ENCODE measurements at places on chromosomes 1 and 21.

DNA sequence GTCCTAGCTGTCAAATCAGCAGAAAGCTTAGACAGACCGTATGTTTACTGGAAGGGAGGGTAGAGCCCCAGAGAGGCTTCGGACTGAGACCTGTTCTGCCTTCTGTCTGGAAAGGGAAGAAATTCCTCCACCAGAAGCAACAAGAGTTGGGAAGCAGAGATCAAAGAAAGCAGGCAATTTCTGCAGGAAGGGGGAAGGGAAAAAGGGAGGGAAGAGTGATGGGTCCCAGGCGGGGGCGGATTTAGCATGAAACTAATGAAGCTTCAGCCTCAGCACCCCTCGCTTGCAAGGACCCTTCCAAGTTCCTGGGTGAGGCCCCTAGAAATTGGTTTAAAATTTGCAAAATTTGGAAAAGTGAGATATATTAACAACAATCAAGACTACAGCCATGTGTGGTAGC, 26.6 kb upstream of the FAM20B start:
- DNase-seq = no peak

- no peak for DNase-seq
Observed at GRCh38 chr1:75482951-75483350, 128.0 kb downstream of the SLC44A5 start.

DNA sequence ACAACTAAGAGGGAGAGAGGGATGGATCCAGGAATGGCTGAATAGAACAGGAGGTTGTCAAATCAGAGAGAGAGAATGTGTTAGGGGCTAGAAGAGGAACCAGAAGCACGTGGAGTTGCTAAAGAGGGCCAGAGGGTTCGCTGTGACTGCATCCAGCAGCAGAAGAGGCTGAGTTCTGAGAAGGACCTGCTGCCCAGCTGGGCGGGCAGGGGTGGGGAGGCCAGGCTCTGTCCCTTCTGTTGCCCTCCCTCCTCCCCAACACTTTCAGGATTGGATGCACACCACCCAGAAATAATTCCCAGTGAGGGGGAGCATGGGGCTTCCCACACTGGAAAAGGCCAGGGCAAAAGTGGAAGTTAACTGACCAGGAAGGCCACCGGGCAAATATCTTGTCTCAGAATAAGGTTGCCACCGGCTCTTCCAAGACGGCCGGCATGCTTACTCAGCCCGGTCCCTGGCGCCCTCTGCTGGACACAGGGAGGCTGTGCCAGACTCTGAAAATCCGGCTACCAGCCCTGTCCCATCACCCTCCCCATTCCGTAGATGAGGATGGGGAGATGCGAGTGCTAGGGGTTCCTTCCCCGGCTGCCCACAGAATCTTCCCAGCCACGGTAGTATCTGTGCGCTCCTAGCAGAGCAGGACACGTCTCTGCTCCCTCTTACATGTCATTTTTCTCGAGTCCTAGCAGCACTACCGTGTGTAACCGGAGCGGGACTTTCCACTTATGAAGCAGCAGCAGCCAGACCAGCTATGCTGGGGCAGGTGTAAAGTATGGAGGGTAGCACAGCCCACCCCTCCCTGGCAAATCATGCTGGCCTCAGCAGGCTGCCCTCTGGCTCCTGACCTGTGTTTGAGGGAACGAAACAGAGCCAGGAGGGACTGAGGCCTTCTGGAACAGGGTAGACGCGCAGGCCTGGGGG, 46.8 kb upstream of the A3GALT2 start:
- DNase-seq = peak; percentile 81

DNA sequence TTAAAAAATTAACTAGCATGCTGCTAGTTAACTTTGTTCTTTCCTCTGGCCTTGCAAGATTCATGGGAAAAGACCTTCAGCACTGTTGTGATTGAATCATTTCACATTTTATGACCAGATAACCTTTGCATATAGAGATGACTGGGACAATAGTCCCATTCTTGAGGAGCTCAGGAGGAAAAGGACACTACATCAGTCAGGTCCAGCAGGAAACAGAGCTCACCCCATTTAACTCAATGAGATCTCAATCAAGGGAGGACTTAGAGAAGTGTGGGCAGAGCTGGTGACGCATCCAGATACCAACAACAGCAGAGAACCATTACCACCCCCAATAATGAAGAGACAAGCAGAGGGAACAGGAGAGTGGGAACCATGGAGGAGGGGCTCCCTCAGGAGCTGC, 109.4 kb upstream of the GUCA2B start:
- DNase-seq = no peak

DNA sequence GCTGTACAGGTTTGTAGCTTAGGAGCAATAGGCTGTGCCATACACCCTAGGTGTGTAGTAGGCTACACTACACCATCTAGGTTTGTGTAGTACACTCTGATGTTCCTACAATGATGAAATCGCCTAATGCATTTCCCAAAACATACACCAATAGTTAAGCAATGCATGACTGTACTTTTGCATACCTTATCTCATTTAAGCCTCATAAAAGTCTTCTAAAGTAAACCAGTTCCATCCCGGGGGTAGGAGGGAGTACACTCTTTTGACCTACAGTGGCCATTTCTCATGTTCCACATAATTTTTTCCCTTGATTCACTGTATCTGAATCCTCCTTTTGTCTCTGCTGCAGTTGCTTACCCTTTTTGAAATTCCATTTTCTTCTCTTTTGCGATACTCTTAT, 12.2 kb downstream of the TRMT13 start:
- no peak for DNase-seq

DNA sequence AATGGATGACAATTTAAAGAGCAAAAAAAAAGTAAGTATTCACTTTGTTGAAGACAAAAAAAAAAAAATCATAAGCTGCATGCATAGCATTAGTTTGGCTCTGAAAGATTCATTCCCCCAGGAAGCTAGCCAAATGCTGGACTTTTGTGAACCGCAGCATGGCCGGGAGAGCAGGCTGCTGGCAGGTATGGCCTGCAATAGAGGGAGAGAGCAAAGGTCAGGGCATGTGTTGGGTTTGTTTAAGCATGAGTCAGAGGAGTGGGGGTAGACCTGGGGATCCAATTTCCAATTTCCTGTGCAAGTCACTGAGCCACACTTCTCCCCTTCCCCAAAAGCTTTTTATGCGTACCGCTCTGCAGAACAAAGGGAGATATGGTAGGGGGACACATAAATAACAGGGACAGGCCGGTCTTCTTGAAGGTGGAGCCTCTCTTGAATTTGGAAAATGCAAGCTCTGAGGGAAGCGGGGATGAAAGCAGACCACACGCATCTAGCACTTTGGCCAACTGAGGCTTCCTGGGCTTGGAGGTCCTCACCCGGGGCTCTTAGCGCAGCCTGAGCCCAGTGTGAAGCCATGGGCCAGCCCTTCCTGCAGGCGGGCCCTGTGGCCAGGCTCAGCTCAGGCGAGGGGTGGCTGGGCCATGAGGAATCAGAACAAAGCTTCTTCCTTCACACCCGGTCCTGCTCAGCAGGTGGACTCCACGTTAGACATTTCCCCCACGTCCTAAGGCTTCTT, 171.1 kb downstream of the TOMM20 start:
- DNase-seq = peak; percentile 93

DNA sequence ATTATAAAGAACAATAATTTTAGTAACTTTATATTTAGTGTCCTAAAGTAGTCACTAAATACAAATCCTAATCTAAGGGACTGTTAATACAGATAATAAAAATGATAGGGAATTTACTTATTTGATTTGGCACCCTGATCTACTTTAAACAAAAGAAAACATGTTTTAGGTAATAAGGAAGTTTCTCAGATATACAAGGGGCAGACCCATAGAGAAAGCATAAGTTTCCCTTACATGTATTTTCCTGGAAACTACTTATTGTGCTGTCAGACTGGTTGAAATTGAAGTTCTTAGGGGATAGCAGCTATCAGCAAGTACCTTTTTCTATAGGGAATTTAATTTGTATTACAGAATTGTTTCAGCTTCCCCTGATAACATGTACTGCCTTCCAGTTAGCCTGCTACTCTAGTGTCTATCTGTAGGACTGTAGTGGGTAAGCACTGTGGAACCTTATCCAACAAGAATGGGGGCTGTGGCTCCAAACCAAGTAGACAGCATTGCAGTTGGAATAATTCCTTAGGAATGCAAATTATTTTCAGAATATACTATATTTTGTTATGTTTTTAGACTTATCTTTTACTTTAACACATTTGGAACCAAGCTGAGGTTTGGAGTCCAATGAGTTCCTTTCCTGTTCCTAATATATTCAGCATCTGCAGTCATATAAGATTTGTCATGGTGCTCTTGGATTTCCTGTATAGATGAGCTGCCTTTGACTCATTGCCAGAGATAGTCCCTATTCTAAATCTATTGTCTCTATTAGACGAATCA, 14.7 kb downstream of the MSH4 start:
- DNase-seq = no peak

DNA sequence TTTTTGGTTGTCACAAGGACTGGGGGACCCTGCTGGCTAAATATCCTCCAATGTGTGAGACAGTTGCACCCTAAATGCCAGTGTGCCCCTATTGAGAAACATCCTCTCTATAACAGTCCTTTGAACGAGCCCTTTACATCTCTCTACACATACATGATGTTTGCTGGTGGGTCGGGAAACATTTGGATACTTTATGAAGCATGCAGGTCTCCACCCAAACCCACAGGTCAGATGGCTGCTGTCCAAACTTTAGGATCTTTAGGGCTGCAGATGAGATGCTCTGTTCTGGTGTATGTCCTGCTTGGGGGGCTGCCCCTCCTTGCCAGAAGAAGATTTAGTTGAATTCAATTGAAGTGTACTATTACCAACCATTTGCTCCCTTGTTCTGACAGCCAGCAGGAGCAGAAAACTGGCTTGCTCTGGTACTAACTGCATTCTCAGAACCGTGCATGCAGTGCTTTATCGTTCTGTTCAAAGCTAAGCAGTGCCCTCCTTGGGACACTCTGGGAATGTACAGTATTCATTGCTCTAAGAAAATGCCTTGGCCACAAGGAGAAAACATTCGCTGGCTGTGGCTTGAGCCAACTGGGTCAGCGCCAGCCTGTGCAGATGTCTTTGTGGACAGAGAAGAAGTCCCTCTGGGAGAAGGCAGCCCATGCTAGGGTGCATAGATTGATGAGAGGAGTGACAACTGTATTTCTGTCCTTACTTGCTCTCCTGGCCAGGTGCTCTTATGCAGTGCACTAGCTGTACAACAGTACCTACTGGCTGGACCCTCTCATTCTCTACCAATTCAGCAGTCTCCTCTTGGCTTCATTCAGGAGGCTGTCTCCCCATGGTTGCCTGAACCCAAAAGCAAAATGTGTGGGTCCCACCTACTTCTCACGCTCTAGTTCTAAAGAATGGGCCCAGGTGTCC, 61.4 kb upstream of the DIRAS3 start:
- DNase-seq = peak; percentile 35

DNA sequence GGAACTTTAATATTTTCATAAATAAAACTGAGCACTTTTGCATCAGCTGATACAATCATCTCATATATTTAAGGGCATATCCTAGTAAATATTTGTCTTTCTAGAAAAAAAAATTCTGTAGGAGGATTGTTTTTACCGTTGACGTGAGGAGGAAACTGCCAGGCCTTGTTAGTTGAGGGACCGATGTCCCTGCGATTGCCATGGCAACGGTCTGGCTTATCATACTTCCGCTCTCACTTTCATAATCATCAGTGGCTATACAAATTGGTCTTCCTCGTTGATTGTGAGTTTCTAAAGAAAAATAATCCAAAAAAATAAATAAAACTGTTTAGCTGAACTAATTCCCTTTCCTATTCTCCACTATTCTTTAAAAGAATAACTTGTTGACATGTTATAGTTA, 69.3 kb upstream of the ANGPTL3 start:
- no peak for DNase-seq

- no peak for DNase-seq
Observed at GRCh38 chr1:207959141-207959825, 48.4 kb upstream of the CD34 start.

DNA sequence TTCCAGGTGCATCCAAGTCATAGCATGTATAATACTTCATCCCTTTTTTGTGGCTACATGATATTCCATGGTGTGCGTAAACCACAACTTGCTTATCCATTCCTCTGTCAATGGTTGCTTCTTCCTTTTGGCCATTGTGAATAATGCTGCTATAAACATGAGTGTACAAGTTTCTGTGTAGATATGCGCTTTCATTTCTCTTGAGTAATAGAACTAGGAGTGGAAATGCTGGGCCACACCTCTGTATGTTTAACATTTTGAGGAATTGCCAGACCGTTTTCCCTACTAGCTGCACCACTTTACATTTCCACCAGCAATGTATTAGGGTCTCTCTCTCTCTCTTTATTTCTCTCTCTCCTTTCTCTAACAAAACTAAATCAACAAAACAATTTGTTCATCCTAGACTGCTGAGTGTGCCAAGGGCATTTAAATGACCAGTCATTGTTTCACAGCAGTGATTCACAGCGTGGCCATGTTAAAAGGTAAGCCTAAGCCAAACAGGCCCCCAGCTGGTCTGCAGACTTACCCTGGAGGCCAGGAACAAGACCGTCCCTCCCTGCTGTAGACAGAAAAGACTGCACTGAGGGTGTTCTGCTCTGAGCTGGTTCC, 53.2 kb upstream of the LYST start:
- peak; percentile 86 for DNase-seq

- DNase-seq = no peak
Observed at GRCh38 chr1:37482004-37482785, 7.8 kb downstream of the ZC3H12A start.

GRCh38 chr1:1051127-1051810, 22.8 kb downstream of the RNF223 start:
- no peak for DNase-seq

DNA sequence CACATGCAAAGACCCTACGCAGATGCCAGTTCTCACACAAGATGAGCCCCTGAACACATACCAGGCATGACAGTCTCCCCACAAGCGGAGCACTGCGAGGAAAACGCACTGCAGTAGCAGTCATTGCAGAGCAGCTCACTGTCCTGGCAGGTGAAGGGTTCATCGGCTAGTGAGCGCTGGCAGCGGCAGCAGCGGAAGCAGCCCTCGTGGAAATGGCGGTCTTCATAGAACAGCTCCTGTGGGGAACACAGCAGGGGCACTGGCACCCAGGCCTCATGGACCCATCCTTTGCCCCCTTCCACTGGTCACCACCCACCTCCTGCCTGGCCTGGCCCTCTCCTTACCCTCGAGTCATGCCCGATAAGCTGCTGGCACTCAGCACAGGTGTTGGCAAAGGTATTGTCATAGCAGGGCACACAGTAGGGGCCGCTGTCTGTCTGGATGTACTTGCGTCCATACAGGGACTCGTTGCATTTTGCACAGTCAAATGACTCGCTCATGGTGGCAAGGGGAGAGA, 6.3 kb downstream of the FHL3 start:
- DNase-seq = no peak

All from NT2/D1 (cell line).